ENCODE measurements at places on chromosomes 2 and 18.

DNA sequence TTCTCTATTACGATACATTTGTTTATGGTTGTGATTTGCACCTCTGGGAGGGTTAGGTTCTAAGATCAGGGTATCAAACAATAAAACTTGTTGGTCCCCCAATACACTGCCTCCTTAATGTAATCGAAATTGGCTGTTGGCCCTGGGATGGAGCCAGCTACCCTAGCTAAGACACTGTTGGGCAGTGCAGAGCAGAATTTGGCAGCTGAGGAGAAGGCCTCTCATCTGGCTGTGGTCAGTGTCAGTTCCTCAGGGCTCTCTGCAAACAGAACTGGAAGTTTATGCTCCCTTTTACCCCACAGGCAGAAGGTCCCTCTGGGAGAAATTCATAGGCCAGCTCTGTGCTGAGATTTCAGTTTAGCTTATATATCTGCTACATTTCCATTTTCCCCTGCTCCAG, 8.6 kb upstream of the HAAO start:
- DNase-seq: no peak

- DNase-seq: no peak
These were observed 323.9 kb upstream of the ID2 start for GRCh38 chr2:8357738-8358518.

GRCh38 chr2:24720310-24720709, 72.9 kb downstream of the PTRHD1 start:
- DNase-seq: no peak

- no peak for DNase-seq
These were observed at the start of gene EVX2 for GRCh38 chr2:176083796-176084261. TSS of gene EVX2 (minus strand) at chr2:176083962. CDS start at chr2:176083776, 186 bp downstream.

DNA sequence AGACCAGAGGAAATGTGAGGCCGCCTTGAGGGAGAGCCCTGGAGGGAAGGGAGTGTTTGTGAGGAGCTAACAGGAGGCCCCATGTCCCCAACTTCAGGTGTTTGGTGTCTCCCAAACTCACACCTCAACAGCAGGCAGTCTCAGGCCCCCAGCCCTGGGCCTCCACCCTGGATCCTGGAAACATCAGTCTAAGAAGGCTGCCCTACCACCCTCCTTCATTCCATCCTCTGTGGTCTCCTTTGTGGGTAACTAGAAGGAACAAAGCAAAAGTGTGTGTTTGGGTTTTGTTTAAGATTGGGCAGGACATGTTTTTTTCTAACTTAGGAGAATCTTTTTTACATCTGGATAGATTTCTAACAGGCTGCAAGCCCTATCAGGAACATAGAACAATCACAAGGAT, 404.3 kb downstream of the BCL11A start:
- no peak for DNase-seq

GRCh38 chr2:11584525-11585056, 50.7 kb downstream of the GREB1 start:
- DNase-seq: no peak

DNA sequence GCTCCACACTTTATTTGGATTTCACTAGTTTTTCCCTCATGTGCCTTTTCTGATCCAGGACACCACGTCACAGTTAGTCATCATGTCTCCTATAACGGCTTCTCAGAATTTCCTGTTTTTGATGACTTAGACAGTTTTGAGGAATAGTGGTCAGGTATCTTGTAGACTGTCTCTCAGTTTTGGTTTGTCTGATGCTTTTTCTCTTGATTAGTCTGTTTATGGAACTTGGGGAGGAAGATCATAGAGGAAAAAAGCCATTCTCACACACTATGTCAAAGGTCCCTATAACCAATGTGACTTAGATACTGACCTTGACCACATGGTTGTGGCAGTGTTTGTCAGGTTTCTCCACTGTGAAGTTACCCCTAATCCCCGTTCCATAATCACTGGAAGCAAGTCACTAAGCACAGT, 89.0 kb downstream of the RAPH1 start:
- no peak for DNase-seq

- DNase-seq: no peak
These were observed 306.0 kb upstream of the COL3A1 start for GRCh38 chr2:188668017-188668680.

DNA sequence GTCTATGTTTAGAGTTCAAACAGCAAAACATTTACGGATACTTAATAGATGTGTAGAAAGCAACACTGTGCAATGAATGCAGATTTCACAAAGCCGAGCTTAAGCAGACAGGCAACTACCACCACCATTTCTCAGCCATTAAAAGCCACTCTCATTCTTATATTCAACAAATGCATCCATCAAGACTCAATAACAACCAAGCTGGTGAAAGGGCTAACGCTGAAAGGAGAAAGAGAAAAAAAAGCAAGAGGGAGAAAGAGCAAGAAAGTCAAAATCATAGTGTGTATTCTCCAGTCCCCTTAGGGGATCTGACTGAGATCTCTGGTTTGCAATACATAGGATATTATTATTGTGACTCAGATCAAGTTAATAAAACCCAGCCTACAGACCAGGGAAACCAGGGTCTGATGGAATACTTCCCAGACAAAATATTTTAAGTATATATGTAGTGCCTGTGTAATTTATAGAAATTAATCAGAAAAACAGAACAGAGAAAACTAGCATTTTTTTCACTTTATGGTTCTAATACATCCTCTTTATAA, 14.1 kb downstream of the SATB2 start:
- no peak for DNase-seq
